Naive thymus-derived CD8-positive, alpha-beta T cell (primary cell): ENCODE measurements at places on chromosomes 5 and 9. TPM values are rescaled to one million over a fixed set of nuclear protein-coding genes. Genes with fewer than 3 reads are reported as not detected.
A peak's percentile ranks its signal among the peaks of the same experiment; 100 is the strongest.

The SHOC1 gene
- not detected for total RNA-seq

The PDE6A gene
- not detected for total RNA-seq

The TMC1 gene
- total RNA-seq: not detected

The CD180 gene
- 1.4 TPM for total RNA-seq

The SLC34A3 gene
- not detected for total RNA-seq

The PPP3R2 gene
- total RNA-seq: not detected

The CDX1 gene
- total RNA-seq: not detected

The HTR4 gene
- not detected for total RNA-seq

The CHSY3 gene
- not detected for total RNA-seq

DNA sequence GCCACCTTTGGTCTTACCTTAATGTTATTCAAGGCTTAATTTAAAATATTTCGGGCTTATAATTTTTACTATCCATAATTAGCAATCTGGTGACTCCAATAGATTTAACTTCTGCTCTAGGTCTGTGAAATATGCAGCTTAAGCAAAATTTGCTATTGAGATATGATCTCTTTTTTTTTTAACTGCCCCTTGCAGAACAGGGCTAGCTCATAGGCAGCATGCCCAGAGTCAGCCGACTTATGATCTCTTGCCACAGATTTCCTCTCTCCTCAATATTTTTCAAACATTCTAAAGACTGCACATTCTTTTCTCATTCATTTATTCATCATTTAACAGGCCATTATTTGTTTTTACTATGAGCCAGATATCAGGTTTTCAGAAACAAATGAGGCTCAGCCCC lies 4.5 kb downstream of the TTC23L start:
- H3K27me3 ChIP-seq: peaks cover 8% of the 10 kb centered on the region
- DNase-seq: no peak
- no peak overlapping the region for H3K27ac ChIP-seq
- H3K4me3 ChIP-seq: no peak overlapping the region
- no peaks in the 10 kb centered on the region for H3K36me3 ChIP-seq

DNA sequence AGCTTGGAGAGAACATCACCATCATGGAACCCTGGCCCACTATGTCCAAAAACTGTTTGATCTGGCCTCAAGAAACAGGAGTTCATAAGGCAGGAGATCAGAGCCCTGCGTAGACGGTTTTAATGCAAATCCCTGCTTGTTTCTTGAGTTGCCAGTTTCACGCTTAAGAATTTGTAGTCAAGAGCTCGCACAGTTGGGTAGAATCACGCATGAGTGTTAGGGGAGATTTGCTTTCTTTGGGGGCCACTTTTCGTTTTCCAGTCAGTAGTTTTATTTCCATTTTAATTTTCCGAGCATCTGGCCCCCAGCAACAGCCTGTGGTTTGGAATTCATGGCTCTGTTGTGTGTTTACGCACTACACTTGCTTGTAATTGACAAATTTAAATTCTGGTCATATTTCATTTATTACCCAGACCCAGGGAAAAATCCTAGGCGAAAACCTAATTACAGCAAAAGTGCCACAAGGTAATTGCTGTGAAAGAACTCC lies 6.6 kb upstream of the C5orf58 start:
- no peaks in the 10 kb centered on the region for H3K36me3 ChIP-seq
- peaks cover 3% of the 10 kb centered on the region for H3K4me1 ChIP-seq
- no peak overlapping the region for H3K4me3 ChIP-seq
- peak overlapping the region; percentile 10 for H3K27ac ChIP-seq
- no peak for DNase-seq

DNA sequence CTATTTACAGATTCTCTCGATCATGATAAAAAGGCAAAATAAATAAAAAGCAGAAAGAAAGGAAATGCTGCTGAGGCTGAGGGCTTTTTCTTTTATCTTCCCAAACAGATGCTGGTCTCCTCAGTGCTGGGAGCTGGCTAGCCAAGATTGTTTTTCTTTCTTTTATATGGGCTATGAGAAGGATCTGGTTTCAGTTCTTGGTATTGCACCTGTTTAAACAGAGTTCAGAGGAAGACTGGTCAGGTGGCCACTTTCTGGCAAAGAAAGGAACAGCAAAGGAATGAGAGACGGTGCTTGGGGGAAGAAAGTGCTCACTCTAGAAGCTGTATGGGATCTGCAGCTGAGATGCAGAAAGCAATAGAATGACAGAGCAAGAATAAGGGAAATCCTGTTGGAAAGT lies 88.9 kb downstream of the SLF1 start:
- no peaks in the 10 kb centered on the region for H3K4me1 ChIP-seq
- peaks cover 36% of the 10 kb centered on the region for H3K36me3 ChIP-seq
- DNase-seq: no peak
- H3K27ac ChIP-seq: no peak overlapping the region
- H3K27me3 ChIP-seq: no peaks in the 10 kb centered on the region

DNA sequence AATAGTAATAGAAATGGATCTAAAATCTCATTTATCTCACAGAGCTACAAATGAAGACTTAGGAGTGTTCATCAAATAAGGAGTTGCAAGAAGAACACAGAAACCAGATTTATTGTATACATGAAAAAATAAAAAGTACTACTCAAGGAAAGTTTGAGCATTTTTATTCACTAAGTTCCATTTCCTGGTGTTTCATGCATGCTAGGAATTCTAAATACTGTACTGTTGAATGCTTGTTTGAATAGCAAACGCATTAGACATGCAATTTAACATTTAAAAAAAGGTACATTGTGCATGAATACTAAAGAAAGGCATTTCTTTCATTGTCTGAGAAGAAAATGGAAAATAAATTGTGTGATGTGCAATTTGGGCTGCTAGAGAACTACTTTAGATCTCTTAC lies 52.1 kb downstream of the C6 start:
- H3K27ac ChIP-seq: no peak overlapping the region
- no peak overlapping the region for H3K4me3 ChIP-seq
- H3K27me3 ChIP-seq: peaks cover 3% of the 10 kb centered on the region
- DNase-seq: no peak

- peak; percentile 18 for DNase-seq
- no peaks in the 10 kb centered on the region for H3K27me3 ChIP-seq
- H3K36me3 ChIP-seq: no peaks in the 10 kb centered on the region
- peak overlapping the region; percentile 97 for H3K27ac ChIP-seq
- H3K4me3 ChIP-seq: peak overlapping the region; percentile 97
These were observed 848 bp downstream of the RAD50 start for GRCh38 chr5:132557478-132558172.

DNA sequence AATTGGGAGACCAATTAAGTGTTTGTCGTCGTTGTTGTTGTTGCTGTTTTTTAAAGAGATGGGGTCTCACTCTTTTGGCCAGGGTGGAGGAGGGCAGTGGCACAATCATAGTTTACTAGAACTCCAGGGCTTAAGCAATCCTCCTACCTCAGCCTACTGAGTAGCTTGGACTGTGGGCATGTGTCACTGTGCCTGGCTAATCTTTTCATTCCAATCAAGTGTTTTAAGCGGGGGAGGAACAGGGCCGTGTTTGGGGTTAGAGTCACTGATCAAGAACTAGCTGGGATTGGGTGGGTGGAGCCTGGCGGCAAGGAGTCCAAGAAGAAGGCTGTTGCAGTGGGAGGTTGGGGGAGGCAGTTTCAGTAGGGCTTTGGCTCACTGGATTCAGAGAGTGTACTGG lies 13.8 kb downstream of the SNX30 start:
- no peak overlapping the region for H3K27ac ChIP-seq
- H3K4me3 ChIP-seq: no peak overlapping the region
- no peaks in the 10 kb centered on the region for H3K27me3 ChIP-seq
- peaks cover 26% of the 10 kb centered on the region for H3K4me1 ChIP-seq
- peaks cover 12% of the 10 kb centered on the region for H3K36me3 ChIP-seq

DNA sequence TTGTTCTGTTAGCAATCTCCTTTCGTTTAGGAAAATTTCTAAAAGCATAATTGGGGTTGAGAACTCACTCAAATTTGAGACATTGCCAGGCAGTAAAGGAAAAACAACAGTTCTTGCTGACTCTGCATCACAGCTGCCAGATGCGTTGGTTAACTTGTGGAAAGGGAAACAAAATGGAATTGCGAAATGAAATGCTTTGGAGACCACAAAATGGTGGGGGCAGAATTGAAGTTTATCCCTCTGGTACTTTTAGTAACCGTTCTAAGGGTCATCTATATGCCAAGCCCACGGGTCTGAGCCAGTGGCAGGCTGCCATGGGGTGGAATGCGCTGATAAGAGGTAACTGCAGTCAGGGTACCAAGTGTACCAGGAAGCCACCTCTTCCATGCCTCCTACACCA lies 28.6 kb upstream of the SELENOP start:
- H3K4me3 ChIP-seq: no peak overlapping the region
- H3K27me3 ChIP-seq: peaks cover 3% of the 10 kb centered on the region
- H3K36me3 ChIP-seq: peaks cover 4% of the 10 kb centered on the region
- DNase-seq: no peak
- H3K27ac ChIP-seq: no peak overlapping the region
- H3K4me1 ChIP-seq: no peaks in the 10 kb centered on the region

DNA sequence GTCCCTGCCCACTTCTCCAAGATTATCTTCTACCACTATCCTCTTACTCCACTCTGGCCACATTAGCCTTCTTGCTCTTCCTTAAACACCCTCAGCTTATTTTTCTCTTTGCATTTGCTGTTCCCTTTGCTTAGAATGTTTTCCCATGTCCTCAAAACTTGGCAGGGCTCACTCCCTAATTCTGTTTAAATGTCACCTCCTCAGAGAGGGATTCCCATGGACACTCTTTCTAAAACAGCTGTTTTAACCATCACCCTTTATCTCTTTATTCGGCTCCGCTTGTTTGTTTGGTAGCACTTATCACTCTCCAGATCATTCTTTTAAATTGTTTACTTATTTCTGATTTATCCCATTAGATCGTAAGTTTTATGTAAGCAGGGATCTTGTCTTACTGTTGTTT lies 278.5 kb downstream of the CWC27 start:
- no peak overlapping the region for H3K27ac ChIP-seq
- no peaks in the 10 kb centered on the region for H3K36me3 ChIP-seq

- DNase-seq: no peak
- no peaks in the 10 kb centered on the region for H3K4me1 ChIP-seq
- H3K27me3 ChIP-seq: peaks cover 37% of the 10 kb centered on the region
- H3K4me3 ChIP-seq: no peak overlapping the region
- peaks cover 3% of the 10 kb centered on the region for H3K36me3 ChIP-seq
- no peak overlapping the region for H3K27ac ChIP-seq
These were observed 8.7 kb downstream of the PAPPA start for GRCh38 chr9:116162241-116162781.

DNA sequence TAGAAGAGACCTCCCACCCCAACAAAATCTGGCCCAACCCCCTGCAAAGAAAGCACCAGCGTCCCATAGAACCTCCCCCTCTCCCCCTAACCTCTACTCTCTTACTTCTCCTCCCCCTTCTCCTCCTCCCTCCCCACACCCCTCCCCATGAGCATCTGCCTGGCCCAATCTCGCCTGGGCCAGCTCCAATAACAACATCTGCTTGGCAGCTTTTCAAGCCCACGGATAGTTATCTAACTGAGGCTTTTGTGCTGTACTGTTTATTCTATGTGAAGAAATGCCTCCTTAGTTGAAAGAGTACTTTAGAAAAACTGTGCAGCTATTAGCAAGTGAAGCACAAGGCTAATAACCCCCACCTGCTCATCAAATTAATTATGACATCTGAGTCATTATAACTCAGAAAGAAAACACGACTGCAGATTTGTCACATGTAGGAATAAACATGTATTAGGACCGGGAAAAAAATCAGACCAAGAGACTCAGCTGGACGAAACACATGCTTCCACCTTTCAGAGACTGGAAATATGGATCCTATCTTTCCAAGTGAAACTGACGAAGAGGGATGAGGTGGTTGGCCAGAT lies 42.8 kb downstream of the NFIB start:
- H3K36me3 ChIP-seq: no peaks in the 10 kb centered on the region
- no peaks in the 10 kb centered on the region for H3K4me1 ChIP-seq
- no peak for DNase-seq
- H3K4me3 ChIP-seq: no peak overlapping the region

- peak overlapping the region; percentile 93 for H3K4me3 ChIP-seq
- no peak for DNase-seq
- peaks cover 11% of the 10 kb centered on the region for H3K4me1 ChIP-seq
- peak overlapping the region; percentile 96 for H3K27ac ChIP-seq
- no peaks in the 10 kb centered on the region for H3K27me3 ChIP-seq
- no peaks in the 10 kb centered on the region for H3K36me3 ChIP-seq
These were observed 682 bp upstream of the SPTAN1 start for GRCh38 chr9:128551657-128552152.

- no peak overlapping the region for H3K27ac ChIP-seq
- H3K4me3 ChIP-seq: no peak overlapping the region
- no peak for DNase-seq
- H3K27me3 ChIP-seq: no peaks in the 10 kb centered on the region
- peaks cover 4% of the 10 kb centered on the region for H3K36me3 ChIP-seq
These were observed 15.0 kb downstream of the PSMB7 start for GRCh38 chr9:124399968-124400940.

DNA sequence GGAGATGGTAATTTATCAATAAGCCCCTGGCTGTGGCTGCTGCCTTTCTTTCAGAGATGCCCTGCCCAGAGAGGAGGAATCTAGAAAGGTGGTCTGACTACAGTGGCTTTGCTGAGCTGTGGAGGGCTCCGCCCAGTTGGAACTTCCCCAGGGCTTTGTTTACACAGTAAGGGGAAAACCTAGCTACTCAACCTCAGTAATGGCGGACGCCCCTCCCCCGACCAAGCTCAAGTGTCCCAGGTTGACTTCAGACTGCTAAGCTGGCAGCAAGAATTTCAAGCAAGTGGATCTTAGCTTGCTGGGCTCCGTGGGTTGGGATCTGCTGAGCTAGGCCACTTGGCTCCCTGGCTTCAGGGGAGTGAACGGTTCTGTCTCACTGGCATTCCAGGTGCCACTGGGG lies 865.4 kb upstream of the ACO1 start:
- H3K27ac ChIP-seq: no peak overlapping the region
- H3K36me3 ChIP-seq: no peaks in the 10 kb centered on the region
- peaks cover 12% of the 10 kb centered on the region for H3K4me1 ChIP-seq
- no peaks in the 10 kb centered on the region for H3K27me3 ChIP-seq
- DNase-seq: no peak

DNA sequence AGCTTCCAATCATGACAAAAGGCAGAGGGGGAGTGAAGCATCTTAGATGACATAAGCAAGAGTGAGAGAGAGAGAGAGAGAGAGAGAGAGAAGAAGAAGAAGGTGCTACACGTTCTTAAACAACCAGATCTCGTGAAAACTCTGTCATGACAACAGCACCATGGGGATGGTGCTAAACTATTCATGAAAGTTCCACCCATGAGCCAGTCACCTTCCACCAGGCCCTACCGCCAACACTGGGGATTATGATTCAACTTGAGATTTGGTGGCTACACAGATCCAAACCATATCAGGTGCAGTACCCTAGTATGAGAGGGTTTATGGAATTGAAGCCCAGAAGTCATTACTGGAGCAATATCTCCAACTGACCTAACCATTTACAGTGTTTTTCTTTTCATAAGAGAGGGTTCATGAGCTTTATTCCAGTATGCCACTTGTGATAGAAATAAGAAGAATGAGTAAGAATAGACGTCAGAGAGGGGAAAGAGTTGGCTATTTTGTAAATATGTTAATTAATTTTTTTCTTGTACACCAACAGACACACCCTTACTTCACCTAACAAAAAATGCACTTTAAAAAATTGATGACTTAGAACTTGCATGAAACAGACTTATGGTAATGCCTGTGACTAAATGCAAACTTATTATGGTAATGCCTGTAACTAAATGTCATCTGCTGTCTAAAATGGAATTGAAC lies 680.4 kb upstream of the ITGA1 start:
- H3K27ac ChIP-seq: no peak overlapping the region
- no peak for DNase-seq
- H3K4me1 ChIP-seq: no peaks in the 10 kb centered on the region
- no peaks in the 10 kb centered on the region for H3K27me3 ChIP-seq

GRCh38 chr5:103834216-103834615 lies 271.6 kb upstream of the NUDT12 start:
- no peak overlapping the region for H3K27ac ChIP-seq
- no peak overlapping the region for H3K4me3 ChIP-seq
- no peaks in the 10 kb centered on the region for H3K27me3 ChIP-seq
- H3K36me3 ChIP-seq: no peaks in the 10 kb centered on the region
- H3K4me1 ChIP-seq: no peaks in the 10 kb centered on the region
- DNase-seq: no peak
